ENCODE measurements at places on chromosomes 5 and 9.

- no peak for DNase-seq
These were observed 43.9 kb downstream of the PRRT1B start for GRCh38 chr9:131589124-131589711.

GRCh38 chr5:74070766-74071165 lies 444.8 kb downstream of the ARHGEF28 start:
- DNase-seq, result no peak

DNA sequence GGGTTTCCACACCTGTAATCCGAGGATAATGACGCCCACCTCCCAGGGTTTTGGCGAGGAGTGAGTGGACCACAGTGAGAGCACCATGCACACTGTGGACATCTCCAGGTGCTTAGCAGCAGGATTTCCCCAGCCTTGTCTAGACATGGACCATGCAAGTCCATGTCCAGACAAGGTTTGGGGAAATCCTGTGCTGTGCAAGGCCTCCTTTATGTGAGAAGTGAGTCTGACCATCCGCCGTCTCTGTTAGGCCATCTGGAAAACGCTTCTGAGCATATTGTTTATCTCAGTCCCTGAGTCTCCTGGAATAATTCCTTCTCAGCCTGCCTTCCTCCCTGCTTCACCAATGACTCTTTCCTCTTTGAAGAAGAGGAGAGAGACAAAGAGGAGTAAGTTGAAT lies 26.2 kb upstream of the TNFAIP8 start:
- DNase-seq, result no peak

DNA sequence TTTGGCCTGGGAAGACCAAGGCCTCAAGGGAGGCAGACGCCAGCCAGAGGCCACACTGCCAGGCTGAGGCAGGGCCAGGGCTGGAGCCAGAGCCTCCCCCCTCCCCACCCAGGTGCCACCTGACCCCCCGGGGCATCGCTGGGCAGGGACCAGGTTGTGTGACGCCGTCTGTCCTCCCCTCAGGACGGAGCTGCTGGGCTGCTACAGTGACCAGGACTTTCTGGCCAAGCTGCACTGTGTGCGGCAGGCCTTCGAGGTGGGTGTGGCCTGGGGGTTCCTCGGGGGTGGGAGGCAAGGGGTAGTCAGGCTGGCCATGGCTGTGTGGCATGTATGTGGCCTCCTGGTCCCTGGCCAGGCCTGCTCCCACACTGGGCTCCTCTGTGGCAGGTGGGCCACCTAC lies 17.9 kb upstream of the DOLPP1 start:
- no peak for DNase-seq

DNA sequence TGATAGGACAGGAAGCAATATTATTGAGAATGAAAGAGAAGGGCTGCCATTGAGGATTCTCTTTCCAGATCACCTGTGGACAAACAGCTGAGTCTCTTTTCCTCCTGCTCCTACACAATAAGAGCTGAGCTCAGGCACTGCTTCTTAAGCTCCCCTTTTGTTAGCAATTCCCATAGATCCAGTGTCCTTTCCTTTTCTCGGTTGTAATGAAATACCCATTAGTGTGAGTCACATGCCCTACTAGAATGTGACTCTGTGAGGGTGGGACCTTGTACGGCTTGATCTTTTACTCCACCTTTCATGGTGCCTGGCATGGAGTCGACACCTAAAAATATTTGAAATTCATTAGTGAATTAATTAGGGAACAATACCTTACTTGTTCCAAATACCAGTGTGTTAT lies 269.2 kb downstream of the NR3C1 start:
- no peak for DNase-seq

DNA sequence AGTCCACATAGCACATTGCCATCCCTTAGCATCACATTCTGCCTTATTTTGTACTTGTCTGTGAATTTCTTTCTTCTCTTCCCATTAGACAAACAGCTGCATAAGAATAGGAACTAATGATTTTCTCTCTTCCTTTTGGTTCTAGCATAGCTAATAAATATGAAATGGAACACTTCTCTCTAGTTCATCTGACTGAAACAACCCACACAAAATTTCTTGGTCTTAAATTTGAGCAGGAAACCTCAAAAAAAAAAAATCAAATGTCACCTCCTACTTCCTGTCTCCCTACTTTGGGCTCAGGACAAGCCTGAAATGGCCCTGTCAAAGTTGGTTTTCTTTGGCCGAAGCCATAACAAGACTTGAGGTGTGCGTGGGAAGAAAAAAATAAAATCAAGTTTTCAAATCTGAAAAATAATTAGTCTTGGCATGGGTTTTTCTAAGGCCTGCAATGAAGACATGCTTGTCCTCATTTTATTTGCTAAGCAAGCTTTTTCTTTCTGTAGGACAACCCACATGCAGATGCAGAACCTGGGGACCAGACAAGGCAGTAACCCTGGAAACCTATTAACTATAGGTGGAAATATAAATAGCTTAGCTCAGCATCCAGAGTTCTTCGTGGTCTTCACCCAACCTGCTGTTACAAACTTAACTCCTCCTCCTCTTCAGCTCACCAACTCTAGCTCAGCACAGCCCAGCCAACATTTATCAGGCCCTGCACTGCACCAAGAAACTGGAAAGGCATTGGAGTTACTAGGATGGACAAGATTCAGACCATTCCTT lies 523.5 kb upstream of the KLF4 start:
- DNase-seq, result no peak

DNA sequence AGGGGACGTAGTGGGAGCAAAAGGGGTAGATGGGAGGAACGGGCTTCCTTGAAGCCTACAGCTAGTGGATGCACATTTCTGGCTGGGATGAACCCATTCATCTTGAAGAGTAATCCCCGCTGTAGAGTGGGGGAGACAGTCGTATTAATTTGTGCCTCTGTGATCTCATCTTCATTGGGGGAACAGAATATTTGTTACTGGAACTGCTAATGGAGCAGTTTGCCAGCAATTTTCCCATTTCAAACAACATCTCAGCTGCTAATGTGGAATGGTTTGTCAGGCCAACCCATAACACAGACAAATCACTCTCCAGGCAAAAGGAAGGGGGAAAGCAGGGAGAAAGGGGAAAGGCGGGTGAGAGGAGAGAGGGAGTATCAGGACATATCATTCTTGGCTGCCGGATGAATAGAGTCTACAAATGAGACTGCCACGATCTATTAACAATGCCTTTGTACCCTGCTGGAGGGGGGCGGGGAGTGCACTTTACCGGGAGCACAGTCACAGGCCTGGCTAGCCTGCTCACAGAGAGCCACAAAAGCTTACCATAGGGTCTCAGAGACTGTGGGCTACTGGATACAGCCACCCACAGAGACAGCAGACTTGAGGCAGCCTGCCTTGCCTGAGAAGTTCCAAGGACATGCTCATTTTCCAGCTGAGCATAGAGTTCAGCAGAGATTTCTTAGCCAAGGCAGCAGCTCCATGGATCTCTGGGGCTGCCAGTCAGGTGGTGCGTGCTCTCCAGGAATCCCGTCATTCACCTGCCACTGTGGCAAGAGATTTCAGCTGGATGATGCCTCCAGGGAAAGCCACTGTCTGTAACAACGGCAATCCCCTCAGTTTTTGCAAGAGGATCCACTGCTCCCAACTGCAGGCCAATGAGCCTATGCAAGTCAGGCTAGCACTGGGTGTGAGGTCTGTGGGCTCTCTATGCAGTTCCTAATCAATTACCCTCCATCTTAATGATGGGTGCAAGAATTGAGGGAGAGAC lies 217.7 kb upstream of the PANK3 start:
- DNase-seq, result no peak

- no peak for DNase-seq
These were observed 228.2 kb upstream of the TYRP1 start for GRCh38 chr9:12464910-12465512.

- DNase-seq, result no peak
These were observed 29.5 kb downstream of the ZFYVE16 start for GRCh38 chr5:80437326-80437725.

DNA sequence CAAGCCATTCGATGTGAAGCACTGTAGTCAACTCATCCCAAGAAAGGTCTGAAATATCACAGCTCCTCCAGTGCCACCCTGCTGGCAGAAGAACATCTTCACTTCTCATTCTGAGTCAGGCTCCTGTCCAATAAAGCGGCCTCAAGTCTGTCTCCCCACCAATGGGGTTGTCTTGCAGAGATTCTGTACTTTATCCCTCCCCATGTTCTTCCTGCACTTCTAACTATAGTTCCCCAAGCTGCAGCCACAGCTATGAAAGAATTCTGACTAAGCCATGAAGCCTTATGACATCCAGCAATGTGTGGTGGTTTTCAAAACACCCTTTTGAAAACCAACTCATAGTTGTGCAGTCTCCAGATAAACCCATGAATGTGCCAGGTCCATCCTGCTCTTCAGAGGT lies 6.8 kb downstream of the MACROH2A1 start:
- DNase-seq, result no peak

DNA sequence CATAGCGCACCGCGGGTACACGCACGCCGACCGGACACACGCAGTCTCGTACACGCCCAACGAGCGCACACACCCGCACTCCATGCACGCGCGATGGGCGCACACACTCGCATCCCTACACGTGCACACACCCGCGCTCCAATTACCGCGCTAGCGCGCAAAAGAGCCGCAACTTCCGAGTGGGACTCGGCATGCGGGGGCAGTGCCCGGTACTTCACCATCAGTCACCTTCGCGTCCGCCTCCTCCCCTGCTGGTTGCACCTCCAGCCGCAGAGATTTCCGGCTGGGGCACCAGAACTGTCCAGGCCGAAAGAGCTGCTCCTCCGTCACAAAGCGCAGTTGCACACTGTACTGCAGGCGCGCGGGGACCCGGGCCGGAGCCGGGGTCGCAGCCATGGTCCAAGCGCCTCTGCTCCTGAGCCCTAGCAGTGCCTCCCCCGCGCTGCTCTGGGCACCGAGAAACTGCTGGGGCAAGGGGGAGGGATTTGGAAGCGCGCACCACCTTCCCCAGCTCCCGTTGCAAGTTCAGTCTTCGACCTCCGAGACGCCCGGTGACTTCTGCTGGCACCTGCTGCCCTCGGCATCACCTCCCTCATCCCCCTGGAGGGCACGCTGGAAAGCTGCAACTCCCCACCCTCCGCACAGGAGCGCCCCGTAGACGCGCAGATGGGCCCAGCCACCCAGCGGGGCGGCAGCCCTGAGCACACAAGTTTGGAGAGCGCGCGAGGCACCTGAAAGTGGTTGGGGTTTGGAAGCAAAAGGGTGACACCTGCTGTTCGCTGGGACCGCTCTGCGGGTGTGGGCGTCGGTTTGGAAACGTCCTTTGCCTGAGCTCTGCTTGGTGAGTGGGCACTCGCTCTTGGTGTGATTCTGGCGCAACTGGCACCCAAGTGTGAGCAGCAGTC lies 337.4 kb upstream of the PUM3 start:
- DNase-seq, result no peak

GRCh38 chr5:125823572-125823971 lies 599.6 kb upstream of the GRAMD2B start:
- DNase-seq, result no peak

GRCh38 chr5:172707285-172708182 lies 63.5 kb downstream of the DUSP1 start:
- DNase-seq, result no peak

DNA sequence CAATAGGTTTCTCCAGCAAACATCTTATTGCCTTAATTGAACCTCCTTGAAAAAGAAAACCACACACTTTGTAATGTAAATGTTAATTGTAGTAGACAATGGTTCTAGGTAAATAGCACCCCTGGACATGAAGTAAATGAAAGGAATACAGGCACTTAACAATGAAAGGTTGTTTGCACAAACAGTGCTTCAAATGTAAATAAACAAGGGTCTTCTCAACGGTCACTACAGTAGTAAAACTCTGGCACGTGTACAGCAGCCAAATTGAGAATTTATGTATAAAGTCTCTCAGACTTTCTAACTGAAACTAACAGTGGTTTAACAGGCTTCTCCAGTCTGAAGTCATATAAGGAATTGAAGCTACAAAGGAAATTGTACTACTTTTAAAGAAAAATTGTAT lies 218.3 kb downstream of the MEF2C start:
- no peak for DNase-seq

DNA sequence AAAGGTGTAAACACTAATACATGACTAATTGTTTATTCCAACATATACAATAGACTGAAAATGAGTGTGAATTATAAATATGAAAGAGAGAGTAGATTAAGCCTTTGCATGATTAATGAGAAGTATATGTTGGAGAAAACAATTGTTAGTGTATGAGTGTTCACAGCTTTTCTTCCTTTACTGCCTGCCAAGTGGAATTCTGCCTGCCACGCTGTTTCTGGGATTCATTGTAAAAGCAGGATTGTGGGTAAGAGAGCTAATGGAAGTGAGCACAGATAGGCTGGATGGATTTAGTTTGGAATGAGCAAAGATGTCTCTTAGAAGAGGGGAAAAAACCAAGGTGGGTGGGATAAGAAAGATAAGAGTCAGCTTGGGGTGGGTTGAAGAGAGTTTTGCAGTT lies 129.6 kb upstream of the NMUR2 start:
- DNase-seq, result no peak

DNA sequence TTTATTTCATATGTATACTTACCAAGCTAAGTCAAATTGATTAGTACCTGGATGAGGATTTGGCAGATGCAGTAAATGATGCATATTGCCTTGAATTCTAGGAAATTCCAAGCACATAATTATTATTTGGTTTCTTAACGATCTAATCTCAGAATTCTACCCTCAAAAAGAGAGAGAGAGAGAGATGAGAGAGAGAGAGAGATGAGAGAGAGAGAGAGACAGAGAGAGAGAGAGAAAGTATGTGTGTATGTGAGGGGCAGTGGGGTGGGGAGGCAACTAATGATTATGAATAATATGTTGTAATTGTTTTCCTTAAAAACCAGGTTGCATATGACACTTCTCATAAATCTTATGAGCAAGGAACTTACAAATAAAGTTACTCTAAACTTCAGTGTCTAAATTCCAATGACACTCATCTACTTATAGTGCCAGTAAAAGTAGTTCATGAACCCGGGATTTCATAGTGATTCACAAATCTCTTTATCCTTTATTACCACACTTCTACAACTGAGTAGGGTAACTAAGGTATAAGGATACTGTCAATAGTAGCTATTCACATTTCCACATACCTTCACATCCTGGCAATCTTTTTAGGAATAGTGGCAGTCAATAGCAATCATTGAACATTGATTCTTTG lies 60.5 kb upstream of the EDIL3 start:
- DNase-seq, result no peak

DNA sequence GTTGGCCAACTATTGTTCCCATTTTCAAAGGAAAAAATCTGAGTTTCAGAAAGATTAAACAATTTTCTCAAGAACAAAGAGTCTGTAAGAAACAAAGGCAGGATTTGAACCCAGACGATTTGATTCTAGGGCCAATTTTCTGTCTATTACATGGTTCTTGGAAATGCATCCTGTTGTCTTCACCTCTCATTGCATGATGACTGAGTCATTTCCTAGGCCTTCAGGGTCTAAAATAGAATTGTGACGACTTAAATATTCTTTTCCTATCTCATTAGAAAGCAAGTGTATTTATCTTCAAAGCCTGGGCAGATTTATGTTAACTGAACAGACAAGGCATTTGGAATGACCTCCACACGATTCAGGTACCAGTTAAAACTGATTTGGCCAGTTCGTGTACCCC lies 512.9 kb downstream of the NTRK2 start:
- no peak for DNase-seq

DNA sequence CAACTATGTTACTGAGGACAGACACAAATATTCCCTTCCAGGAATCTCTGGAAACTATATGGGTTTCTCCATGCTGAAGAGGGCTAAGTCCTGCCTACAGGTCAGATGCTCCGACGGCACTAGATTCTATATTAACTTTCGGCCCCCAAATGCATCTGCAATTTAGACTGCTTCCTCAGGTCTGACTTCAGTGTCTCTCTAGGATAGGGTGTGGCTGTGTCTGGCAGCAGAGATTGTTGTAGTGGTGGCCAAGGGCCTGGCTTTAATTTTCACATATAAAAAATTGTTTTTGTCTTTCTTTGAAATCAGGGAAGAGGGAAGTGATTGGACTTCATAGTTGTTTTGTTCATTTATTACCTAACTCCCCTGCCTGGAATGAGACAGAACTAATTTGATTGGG lies 101.8 kb downstream of the PJA2 start:
- DNase-seq, result no peak
